ENCODE measurements at places on chromosomes 16 and 17. TPM values are rescaled to one million over a fixed set of nuclear protein-coding genes. Genes with fewer than 3 reads are reported as not detected.

Gene HOXB3
- total RNA-seq = 8.3 TPM

Gene CLEC3A
- total RNA-seq = not detected

Gene ZNF821
- total RNA-seq = 5.3 TPM

Gene ZG16B
- not detected for total RNA-seq

Measured in myocyte (in vitro differentiated cells).